ENCODE measurements at places on chromosomes 7 and 10. TPM values are rescaled to one million over a fixed set of nuclear protein-coding genes. Genes with fewer than 3 reads are reported as not detected.
A peak's percentile ranks its signal among the peaks of the same experiment; 100 is the strongest.

GRCh38 chr10:76990561-76990960 is 647.0 kb downstream of the KCNMA1 start:
- DNase-seq, result no peak
- H3K27ac ChIP-seq, result no peak overlapping the region
- no peak overlapping the region for H3K4me3 ChIP-seq

GRCh38 chr7:46754140-46754720 is 827.7 kb downstream of the TNS3 start:
- no peak for DNase-seq
- no peaks in the 10 kb centered on the region for H3K36me3 ChIP-seq
- H3K27me3 ChIP-seq, result no peaks in the 10 kb centered on the region
- H3K4me3 ChIP-seq, result no peak overlapping the region
- no peak overlapping the region for H3K27ac ChIP-seq

GRCh38 chr10:12687996-12688395 is 313.5 kb downstream of the CCDC3 start:
- H3K4me3 ChIP-seq, result no peak overlapping the region
- H3K36me3 ChIP-seq, result no peaks in the 10 kb centered on the region
- H3K27ac ChIP-seq, result no peak overlapping the region
- no peak for DNase-seq

- peak within 1 kb of the TSS; percentile 84 for H3K27ac ChIP-seq
- peak; percentile 85 for DNase-seq
- peaks cover 54% of the 10 kb centered on the region for H3K4me1 ChIP-seq
- H3K4me3 ChIP-seq, result peak within 1 kb of the TSS; percentile 85
Observed at GRCh38 chr10:30433730-30434272, at the start of gene MAP3K8. Gene MAP3K8 (plus strand): TSS chr10:30434184. CDS start chr10:30438939, 4,755 bp downstream.

GRCh38 chr7:17070231-17070708 is 188.5 kb upstream of the AGR3 start:
- H3K4me1 ChIP-seq, result peaks cover 2% of the 10 kb centered on the region
- no peak overlapping the region for H3K27ac ChIP-seq
- no peaks in the 10 kb centered on the region for H3K27me3 ChIP-seq
- no peaks in the 10 kb centered on the region for H3K36me3 ChIP-seq
- H3K4me3 ChIP-seq, result no peak overlapping the region
- DNase-seq, result no peak

DNA sequence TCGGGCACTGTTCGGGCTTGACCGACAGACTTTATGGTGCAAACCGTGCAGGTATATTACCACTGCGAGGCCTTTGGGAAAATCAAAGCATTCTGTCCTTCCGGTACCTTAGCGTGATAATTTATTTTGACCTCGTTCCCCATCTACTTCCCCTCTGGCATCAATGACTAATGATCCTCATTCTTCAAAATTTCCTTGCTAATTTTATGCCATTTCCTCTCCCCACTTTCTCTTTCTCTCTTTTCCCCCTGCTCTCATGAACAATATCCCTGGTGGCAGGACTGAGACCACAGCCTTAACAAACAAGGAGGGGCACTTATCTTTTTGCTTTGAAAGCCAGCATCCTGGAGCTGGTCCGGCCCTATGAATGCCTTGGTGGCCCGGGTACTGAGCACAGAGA is 210.6 kb downstream of the TCF7L2 start:
- DNase-seq, result no peak
- no peak overlapping the region for H3K4me3 ChIP-seq
- peaks cover 2% of the 10 kb centered on the region for H3K27me3 ChIP-seq

DNA sequence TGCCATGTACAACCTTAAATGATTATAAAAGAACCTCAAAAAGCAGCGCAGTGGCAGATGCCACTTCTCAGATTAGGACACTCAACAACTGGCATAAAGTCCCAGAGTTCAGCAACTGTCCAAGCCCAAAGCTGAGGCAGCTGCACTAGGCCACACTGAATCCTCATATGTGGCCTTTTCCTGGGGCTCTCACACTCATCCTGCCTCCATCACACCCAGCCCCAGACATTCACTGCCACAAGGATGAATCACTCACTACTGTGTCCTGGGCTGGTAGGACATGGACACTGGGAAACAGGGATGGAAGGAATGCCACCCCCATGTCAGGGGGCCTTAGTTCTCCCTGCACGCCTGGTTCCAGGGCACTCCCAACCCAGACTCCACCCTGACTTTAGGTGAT is 547.7 kb downstream of the TNS3 start:
- no peaks in the 10 kb centered on the region for H3K36me3 ChIP-seq
- H3K27ac ChIP-seq, result no peak overlapping the region
- H3K27me3 ChIP-seq, result no peaks in the 10 kb centered on the region
- no peaks in the 10 kb centered on the region for H3K4me1 ChIP-seq
- no peak for DNase-seq
- H3K4me3 ChIP-seq, result no peak overlapping the region

The FZD8 gene
- total RNA-seq, result 0.95 TPM

The NCOA4 gene
- 104 TPM for total RNA-seq

GRCh38 chr7:93877742-93878141 is 12.8 kb downstream of the TFPI2 start:
- no peak overlapping the region for H3K27ac ChIP-seq
- no peaks in the 10 kb centered on the region for H3K4me1 ChIP-seq
- H3K4me3 ChIP-seq, result no peak overlapping the region
- H3K27me3 ChIP-seq, result peaks cover 2% of the 10 kb centered on the region
- DNase-seq, result no peak
- H3K36me3 ChIP-seq, result no peaks in the 10 kb centered on the region

DNA sequence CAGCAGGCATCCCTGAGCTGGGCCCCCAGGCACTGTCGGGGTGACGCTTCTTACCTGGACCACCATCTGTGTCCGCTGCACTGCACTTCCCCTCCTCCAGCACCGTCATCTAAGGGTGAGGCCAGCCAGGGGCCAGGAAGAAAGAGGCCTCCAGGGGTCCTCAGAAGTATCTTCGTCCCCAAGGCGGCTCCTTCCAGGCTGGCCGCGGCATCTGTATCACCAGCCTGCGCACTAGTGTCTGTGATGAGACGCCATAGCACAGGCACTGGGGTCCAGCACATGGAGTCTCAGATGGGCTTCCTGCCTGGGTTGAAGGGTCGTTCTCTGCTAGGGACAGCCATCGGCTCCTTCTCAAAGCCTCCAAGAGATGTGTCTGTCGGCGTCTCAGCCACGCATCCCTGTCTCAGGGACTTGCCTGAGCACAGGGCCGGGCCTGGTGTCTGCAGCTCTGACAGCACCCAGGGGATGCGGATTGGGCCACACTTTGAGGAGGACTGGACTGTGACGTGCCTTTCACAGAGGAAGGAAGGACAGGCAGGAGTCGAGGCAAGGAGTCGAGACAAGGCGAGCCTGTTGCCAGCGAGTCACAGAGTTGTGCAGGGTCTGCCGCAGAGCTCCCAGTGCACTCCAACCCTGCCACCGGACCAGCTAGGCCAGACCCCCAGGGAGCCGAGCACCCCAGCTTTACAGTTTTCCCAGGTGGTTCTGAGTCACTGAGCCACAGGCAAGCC is 101.5 kb upstream of the DIP2C start:
- H3K36me3 ChIP-seq, result peaks cover 7% of the 10 kb centered on the region
- H3K27ac ChIP-seq, result no peak overlapping the region
- H3K4me1 ChIP-seq, result no peaks in the 10 kb centered on the region
- no peak overlapping the region for H3K4me3 ChIP-seq
- H3K27me3 ChIP-seq, result no peaks in the 10 kb centered on the region

DNA sequence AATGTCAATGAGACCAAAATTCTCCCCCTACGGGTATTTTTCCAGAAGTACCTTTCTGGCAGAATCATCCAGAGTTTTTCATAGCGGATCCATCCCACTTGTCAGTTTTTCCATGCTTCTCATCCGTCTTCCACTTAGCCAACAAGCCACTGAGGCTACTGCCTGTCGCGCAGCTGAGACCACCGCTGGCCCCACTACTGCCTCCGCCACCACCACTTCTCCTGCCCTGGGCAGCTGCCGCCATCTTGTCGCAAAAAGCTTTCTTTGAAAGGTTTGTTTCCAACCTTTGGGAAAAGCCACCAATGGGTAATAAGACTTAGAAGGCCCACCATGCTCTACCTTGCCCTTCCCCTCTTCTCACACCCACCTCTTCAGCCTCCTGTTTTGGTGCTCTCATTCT is 42.1 kb downstream of the ERLIN1 start:
- peaks cover 32% of the 10 kb centered on the region for H3K27me3 ChIP-seq
- H3K27ac ChIP-seq, result no peak overlapping the region
- H3K4me1 ChIP-seq, result peaks cover under 1% of the 10 kb centered on the region
- H3K4me3 ChIP-seq, result no peak overlapping the region

The C10orf62 gene
- total RNA-seq, result not detected

GRCh38 chr10:13839430-13839990 is 252.7 kb downstream of the PRPF18 start:
- no peak overlapping the region for H3K27ac ChIP-seq
- H3K27me3 ChIP-seq, result no peaks in the 10 kb centered on the region
- DNase-seq, result no peak
- no peaks in the 10 kb centered on the region for H3K36me3 ChIP-seq
- H3K4me1 ChIP-seq, result no peaks in the 10 kb centered on the region

DNA sequence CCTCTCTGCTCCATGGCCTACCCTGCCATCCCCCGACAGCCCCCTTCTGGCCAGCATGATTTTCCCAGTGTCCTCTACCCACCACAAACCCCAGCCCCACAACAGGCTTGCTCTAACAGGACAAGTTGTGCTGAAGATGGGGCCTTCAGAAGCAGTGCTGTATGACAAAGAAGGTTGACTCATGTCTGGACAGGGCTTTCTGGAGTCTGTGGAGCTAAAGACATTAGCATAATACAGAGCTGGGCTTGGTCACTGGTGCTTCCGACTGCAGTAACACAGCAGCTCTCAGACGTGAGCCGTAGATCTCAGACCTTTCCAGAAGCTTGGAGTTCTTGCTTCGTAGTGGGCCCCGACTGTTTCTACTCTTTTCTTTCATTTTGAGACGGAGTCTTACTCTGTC is 100.5 kb downstream of the GTF2IRD1 start:
- DNase-seq, result no peak
- no peaks in the 10 kb centered on the region for H3K36me3 ChIP-seq
- H3K4me3 ChIP-seq, result no peak overlapping the region
- no peaks in the 10 kb centered on the region for H3K27me3 ChIP-seq

The PRKG1 gene
- not detected for total RNA-seq

All from activated CD4-positive, alpha-beta memory T cell treated with anti-CD3 and anti-CD28 coated beads, Interleukin-2, amount 10 ng/mL, durations not matched to agents 7 days and 5 days (primary cell).